Trophoblast cell (in vitro differentiated cells and primary cell): ENCODE measurements at places on chromosomes 12 and 14.
A peak's percentile ranks its signal among the peaks of the same experiment; 100 is the strongest.

- no peaks in the 10 kb centered on the region for H3K4me1 ChIP-seq
- peaks cover 26% of the 10 kb centered on the region for H3K36me3 ChIP-seq
- no peaks in the 10 kb centered on the region for H3K27me3 ChIP-seq
- H3K4me3 ChIP-seq, result no peak overlapping the region
- H3K27ac ChIP-seq, result no peak overlapping the region
- DNase-seq, result no peak
Measured at GRCh38 chr12:57058454-57058853, 8.5 kb upstream of the MYO1A start.

- no peak overlapping the region for H3K27ac ChIP-seq
- peaks cover 9% of the 10 kb centered on the region for H3K27me3 ChIP-seq
- DNase-seq, result peak; percentile 76
- H3K4me3 ChIP-seq, result no peak overlapping the region
- H3K4me1 ChIP-seq, result no peaks in the 10 kb centered on the region
Measured at GRCh38 chr12:49288412-49288853, 6.5 kb upstream of the PRPH start.

DNA sequence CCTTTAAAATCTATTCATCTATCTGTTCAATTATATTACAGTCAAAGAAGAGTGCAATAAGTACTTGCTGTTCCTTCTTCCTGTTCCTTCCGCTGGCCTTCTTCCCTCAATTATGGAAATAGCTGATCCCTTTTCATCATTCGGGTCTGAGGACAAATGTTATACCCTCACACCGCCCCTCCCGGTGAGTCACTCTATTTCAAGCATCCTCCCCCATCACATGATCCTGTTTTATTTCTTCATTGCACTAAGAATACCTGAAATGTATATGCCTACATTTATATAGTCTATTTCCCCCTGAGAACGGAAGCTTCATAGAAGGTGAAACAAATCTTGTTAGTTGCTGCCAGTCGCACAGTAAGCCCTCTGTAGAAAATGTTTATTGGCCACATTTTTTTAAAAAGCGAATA, 2.5 kb downstream of the SLC38A1 start:
- peaks cover 1% of the 10 kb centered on the region for H3K36me3 ChIP-seq
- DNase-seq, result peak; percentile 40
- H3K27me3 ChIP-seq, result no peaks in the 10 kb centered on the region
- H3K4me3 ChIP-seq, result peak overlapping the region; percentile 91
- H3K27ac ChIP-seq, result peak overlapping the region; percentile 93

GRCh38 chr14:94751956-94752355, 18.0 kb downstream of the GSC start:
- no peak overlapping the region for H3K27ac ChIP-seq
- no peak overlapping the region for H3K4me3 ChIP-seq
- H3K36me3 ChIP-seq, result no peaks in the 10 kb centered on the region
- no peaks in the 10 kb centered on the region for H3K27me3 ChIP-seq
- H3K4me1 ChIP-seq, result no peaks in the 10 kb centered on the region

GRCh38 chr14:32350020-32350419, 20.9 kb downstream of the AKAP6 start:
- peaks cover 3% of the 10 kb centered on the region for H3K36me3 ChIP-seq
- no peaks in the 10 kb centered on the region for H3K27me3 ChIP-seq
- no peaks in the 10 kb centered on the region for H3K4me1 ChIP-seq
- no peak for DNase-seq

GRCh38 chr14:48974994-48975393, 611.2 kb downstream of the RPS29 start:
- no peak for DNase-seq
- H3K27me3 ChIP-seq, result no peaks in the 10 kb centered on the region

DNA sequence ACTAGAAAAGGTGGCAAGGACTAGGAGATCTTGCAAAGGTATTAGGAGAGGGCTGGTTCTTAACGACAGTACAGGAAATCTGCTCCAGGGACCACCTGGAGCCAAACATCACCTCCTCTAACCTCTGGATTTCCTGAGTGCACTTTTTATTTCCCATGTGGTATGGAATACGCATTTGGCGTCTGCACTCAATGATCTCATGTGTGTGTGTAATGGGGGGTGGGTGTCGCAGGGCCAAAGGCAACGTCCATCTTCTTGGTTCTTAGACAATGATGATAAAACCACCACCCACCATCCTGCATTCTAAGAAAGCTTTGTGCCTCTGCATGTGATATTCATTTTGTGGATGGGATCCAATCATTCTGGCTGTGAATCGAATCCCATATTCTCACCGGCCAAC, 68.8 kb downstream of the CLMN start:
- H3K4me1 ChIP-seq, result peaks cover 4% of the 10 kb centered on the region
- no peaks in the 10 kb centered on the region for H3K36me3 ChIP-seq
